Ureter (tissue), 1 donor: ENCODE measurements at places on chromosomes 3 and 15. TPM values are rescaled to one million over a fixed set of nuclear protein-coding genes. Genes with fewer than 3 reads are reported as not detected.

The CSTA gene
- 62.3 TPM for total RNA-seq

The MEGF11 gene
- total RNA-seq: not detected

The WDR93 gene
- total RNA-seq: 0.68 TPM

The BFSP2 gene
- total RNA-seq: not detected

The IMPG2 gene
- total RNA-seq: 0.31 TPM

The ASB14 gene
- not detected for total RNA-seq

The SKOR1 gene
- 0.60 TPM for total RNA-seq

The GABRG3 gene
- 1.6 TPM for total RNA-seq

The MRAS gene
- total RNA-seq: 26.2 TPM

The PEAK1 gene
- total RNA-seq: 53.7 TPM

The TTC21A gene
- 19.7 TPM for total RNA-seq

- DNase-seq: no peak
Observed at GRCh38 chr3:112042842-112043280, 8.3 kb downstream of the TMPRSS7 start.

DNA sequence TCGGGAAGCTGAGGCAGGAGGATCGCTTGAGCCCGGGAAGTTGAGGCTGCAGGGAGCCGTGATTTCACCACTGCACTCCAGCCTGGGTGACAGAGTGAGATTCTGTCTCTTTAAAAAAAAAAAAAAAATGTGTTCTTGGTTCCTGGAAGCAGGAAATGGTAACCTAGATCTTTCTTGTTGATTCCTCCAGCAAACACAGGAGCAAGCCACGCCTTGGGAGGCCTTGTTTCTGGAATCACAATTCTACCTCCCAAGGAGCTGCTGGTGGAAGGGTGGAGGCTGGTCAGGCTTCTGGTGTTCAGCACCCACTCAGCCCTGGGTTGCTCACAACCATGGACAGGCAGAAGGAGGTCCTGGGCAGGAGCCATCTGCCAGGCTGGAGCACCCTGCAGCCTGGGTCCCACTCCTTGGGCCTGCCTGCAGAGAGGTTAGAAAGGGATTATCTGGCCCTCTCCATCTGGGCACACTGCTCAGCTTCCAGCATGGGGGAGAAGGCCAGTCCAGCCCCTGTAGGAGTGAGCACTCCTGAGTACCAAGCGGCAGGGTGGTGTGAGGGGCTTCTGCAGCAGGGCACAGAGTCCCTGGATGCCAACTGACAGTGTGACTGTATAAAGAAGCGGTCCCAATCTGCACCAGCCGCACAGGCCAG, 65.6 kb downstream of the ABTB1 start:
- no peak for DNase-seq

GRCh38 chr15:45123397-45123796, 6.3 kb downstream of the DUOXA1 start:
- DNase-seq: no peak

- DNase-seq: no peak
Observed at GRCh38 chr3:59189526-59189925, 139.7 kb upstream of the CFAP20DC start.

DNA sequence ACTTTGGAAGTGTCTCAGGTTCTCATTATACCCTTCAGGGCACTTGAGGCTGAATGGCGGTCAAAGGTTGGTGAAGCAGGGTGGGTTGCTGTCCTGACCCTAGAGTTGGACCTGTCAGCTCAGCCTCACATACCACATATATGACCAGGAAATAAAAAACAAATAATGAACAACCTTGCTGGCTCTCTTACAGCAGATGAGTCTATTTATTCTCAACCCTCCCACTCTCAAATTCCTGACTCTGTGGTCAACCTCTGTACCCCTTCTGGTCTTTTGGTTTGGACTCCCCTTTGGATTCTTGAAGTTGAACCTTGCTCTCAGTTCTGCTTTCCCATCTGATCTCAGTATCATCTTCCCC, 16.9 kb downstream of the PPP2R3A start:
- no peak for DNase-seq

DNA sequence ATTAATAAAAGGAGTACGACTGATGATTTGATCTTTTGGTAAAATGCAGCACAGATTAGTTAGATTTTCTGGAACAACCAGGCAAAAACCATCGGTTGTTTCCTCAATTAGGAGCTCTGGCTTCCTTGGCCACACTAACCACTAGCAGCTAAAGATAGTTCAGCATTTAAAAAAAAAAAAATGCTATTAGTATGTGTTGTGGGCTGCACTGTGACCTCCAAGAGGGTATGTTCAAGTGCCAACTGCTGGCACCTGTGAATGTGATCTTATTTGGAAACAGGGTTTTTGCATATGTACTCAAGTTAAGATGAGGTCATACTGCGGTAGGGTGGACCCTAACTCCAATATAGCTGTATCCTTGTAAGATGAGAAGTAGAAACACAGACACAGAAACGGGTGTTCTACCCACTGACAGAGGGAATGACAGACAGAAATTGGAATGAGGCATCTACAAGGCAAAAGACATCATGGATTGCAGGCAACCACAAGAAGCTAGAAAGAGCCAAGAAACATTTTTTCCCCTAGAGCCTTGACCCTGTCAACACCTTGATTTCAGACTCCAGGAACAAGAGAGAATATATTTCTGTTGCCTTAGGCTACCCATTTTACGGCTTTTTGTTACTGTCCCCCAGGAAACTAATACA, 534.6 kb upstream of the ROBO2 start:
- no peak for DNase-seq

DNA sequence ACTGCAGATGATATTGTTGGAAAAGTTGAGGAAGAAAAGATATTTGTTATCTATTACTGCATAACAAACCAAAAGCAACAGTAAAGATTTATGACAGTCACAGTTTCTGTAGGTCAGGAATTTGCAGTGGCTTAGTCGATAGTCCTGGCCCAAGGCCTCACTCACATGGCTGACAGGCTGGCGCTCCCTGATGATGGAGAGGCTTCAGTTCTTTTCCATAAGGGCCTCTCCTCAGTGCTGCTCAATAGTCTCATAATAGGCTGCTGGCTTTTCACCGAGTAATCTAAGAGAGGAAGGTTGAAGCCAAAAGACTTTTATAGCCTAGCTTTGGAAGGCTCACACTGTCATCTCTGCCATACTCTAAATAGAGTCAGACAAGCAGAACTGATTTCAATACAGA, 17.7 kb downstream of the IREB2 start:
- DNase-seq: no peak

GRCh38 chr3:185744997-185745843, 79.6 kb downstream of the IGF2BP2 start:
- DNase-seq: no peak

- DNase-seq: no peak
Observed at GRCh38 chr3:131299836-131300235, 81.7 kb upstream of the NUDT16 start.

- no peak for DNase-seq
Observed at GRCh38 chr3:52175416-52176179, 21.4 kb upstream of the POC1A start.

DNA sequence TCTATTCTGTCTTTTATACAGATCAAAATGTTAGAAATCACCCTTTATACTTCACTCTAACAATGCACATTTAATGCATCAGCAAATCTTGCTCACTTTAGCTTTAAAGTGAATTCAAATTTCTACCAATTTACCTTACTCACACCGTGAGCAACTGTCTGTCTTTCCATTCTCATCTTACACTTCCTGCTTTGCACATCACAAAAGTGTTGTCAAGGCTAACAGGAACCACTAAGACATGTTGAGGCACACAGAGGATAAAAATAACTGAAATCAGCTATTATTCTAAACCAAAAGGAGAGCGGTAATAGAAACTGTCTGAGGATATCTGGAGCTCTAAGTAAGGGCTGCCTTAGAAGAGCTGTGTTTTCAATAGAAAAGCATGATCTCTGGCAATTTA, 519.9 kb downstream of the ZBBX start:
- no peak for DNase-seq

- DNase-seq: no peak
Observed at GRCh38 chr3:32376115-32376514, 15.5 kb upstream of the CMTM7 start.

DNA sequence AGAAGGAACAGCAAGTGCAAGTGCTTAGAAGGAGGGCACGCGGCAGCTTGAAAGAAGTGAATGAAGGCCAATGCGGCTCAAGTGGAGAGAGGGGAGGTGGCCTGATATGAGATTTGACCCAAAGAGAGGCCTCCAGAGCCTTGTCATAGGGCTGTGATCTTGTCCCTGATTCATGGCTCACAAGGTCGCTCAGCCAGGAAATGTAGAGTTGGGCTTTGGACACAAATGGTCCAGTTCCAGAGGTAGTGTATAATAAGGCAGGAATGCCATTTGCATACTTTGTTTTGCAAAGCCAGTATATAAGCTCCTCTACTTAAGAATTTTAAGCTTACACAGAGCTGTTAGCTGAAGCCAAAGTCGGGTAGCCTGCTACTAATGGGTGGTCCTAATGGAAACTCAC, 33.7 kb downstream of the HGD start:
- DNase-seq: no peak

DNA sequence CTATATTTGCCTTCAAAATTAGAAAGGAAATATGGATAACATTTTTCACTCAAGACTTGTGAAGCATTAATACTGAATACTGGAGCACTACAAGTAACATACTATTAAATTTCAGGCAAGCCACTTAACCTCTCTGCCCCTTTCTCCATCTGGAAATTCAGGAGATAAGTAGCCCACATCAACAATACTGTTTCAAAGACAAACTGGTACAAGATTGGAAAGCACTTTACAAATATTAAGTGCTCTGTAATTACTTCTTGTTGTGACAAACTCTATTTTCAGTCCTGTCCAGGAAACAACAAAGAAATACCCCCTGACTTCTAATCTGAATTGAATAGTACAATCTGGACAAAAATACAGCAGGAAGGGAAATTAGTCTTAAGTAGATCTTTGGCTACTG, 49.3 kb downstream of the TMEM212 start:
- DNase-seq: no peak

- no peak for DNase-seq
Observed at GRCh38 chr15:73571346-73571745, 61.8 kb downstream of the NPTN start.

GRCh38 chr3:99324636-99325203, 313.7 kb upstream of the COL8A1 start:
- no peak for DNase-seq

GRCh38 chr15:84725001-84725491, 9.1 kb upstream of the SEC11A start:
- no peak for DNase-seq

GRCh38 chr15:48592221-48592731, 53.2 kb downstream of the FBN1 start:
- DNase-seq: no peak

DNA sequence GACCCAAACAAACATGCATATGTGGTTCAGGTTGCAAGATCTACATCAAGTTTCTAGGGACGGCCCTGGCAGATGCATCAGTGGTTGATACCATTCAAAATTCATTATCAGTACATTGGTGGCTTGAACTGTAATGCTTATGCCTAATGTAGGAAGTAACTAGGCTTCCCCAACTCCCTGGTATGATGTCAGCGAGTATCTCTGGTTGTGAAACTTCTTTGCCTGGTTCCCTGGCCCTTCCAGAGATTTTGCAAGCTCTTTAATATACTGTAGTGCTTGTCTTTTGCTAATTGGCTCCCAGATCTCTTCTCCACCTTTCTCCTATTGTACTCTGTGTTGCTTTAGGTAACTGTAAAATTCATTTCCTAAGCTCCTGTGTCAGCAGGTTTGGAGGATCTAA, 114.8 kb upstream of the RARB start:
- DNase-seq: no peak

GRCh38 chr3:81799403-81799802, 38.0 kb upstream of the GBE1 start:
- no peak for DNase-seq

DNA sequence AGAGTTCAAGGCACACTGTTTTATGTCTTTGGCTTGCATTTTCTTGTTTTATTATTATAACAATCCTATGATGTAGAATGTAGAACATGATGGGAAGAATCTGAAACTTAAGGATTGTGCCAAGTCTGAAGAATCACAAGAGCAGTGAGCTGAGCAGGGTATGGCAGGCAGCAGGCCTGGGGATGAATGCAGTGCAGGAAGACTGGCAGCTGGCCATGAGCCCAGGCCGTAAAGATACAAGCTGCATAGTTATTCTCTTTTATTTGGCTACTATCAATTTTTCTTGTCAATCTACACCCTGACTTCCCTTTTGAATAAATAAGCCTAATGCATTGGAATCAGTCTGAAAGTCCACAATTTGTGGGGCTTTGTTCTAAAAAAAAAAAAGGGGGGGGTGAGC, 89.6 kb upstream of the ARPP21 start:
- DNase-seq: peak; percentile 44
